Amniotic stem cell (primary cell): ENCODE measurements at places on chromosomes 4 and X.

GRCh38 chr4:37951461-37952352 lies 8.5 kb upstream of the PTTG2 start:
- no peak for DNase-seq

DNA sequence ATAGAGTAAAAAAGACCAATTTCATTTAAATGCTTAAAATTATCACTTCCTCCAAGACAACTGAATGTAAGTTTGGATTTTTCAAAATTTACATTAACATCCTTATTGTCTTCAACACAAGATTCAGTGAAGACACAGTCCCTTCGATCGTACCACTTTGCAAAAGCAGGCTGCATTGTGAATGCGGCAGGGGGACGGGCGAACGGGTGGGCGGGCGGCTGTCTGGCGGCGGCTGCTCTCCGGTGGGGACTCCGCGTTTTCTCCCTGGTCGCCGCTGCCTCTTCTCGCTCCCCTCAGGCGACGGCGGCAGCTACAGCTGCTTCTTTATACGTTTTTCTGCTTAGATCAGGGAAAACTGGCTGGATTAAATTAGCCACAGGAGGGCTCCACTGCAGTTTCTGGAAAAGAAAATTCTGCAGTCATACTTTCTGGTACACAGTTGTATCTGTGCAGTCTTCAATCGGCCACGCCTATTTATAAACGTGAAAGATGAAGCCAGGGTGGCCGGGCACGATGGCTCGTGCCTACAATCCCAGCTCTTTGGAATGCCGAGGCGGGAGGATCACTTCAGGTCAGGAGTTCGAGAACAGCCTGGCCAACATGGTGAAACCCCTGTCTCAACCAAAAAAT lies 33.9 kb upstream of the HPF1 start:
- peak; percentile 78 for DNase-seq

- DNase-seq = no peak
Observed at GRCh38 chr4:8410066-8410625, 30.4 kb downstream of the ACOX3 start.

- no peak for DNase-seq
Observed at GRCh38 chr4:163618845-163619244, 124.4 kb downstream of the TMA16 start.

DNA sequence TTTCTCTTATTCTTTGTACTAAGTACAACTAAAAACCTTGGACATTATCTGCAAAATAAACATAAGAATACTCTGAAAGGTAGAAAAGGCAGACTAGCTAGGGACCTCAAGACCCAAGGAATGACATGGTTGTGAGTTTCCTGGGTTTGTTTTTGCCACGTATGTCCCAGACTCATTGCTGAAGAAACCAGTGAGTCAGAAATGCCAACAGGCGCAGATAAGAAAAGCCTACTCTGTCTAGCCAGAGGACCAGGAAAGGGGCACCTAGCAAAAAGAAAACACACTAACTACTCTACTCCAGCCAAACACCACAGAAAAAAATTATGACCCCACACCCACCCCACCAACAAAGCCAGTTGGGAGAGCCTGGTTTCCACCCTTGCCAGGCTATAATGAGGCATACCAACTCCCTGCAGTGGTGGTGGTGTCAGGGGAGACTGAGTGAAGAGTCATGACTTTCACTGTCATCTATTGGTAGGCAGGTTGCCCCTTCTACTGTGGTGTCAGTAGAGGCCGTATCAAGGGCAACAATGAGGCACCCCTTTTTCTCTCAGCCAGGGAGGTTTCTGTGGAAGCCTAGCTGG lies 10.9 kb downstream of the MTMR1 start:
- peak; percentile 27 for DNase-seq

- no peak for DNase-seq
Observed at GRCh38 chrX:154012336-154012991, 7.2 kb downstream of the IRAK1 start.

- no peak for DNase-seq
Observed at GRCh38 chr4:156101571-156101970, 147.9 kb upstream of the CTSO start.

DNA sequence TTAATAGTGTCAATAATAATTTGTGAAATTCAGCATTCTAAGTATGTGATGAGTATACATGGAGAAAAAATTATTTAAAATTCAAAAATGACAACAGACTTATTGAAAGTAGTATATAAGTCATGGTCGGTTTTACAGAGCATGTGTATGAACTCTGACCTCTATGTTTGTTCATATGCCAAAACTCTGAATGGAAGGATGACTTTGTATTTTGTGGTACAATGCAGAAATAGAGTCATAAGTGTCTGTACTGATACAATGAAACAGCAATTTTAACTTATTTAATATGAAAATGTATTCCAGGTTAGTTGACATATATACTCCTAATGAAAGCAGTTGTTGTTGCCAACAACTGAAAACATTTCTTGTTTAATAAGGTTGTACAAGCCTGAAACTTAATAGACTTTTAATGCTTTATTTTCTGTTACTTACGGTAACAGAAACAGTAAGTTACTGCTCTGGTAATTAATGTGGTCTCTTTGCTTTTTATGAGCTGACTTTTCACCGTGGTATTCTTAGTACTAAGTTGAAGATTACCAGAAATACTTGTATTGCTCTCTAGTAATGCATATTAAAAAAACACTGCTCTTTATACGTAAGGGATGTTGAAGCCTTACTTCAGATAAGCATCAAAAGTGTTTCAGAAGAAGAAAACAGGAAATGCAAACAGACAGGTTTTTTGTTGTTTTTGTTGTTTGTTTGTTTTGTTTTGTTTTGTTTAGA lies 1.9 kb downstream of the UBE2K start:
- DNase-seq = no peak

- DNase-seq = no peak
Observed at GRCh38 chr4:151532001-151532708, 123.2 kb downstream of the FHIP1A start.

DNA sequence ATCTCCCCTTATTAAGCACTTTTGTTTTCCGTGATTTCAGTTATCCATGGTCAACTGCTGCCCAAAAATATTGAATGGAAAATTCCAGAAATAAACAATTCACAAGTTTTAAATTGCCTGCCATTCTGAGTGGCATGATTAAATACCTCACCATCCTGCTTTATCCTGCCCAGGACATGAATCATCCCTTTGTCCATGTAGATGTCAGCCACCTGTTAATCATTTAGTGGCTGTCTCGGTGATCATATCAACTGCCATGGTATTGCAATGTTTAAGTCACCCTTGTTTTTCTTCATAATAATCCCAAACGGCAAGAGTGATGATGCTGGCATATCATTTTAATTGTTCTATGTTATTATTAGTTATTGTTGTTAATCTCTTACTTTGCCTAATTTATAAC lies 79.8 kb upstream of the LHFPL1 start:
- no peak for DNase-seq

- DNase-seq = no peak
Observed at GRCh38 chr4:153713866-153714646, 30.0 kb downstream of the TLR2 start.

GRCh38 chrX:56505866-56506265 lies 57.6 kb upstream of the UBQLN2 start:
- no peak for DNase-seq

DNA sequence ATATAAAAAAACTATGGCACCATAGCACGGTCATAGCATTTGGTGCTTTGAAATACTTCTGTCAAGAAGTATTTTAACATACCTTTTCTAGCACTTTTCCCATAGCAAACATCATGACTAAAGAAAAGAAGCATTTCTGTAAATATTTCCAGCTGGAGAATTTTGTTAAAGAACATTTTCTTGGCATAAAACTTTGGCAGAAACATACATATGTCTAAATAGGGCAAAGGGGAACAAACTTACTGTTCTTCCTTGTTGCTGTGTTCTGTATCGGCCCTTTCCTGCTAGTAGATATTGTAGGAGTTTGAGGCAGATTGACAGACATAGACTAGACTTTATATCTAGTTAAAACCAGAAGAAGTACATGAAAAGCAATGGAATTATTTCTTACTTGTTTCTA lies 2368.5 kb downstream of the PCDH7 start:
- no peak for DNase-seq
